ENCODE measurements at places on chromosomes 6 and 20.

- no peak for DNase-seq
Measured at GRCh38 chr6:20071998-20072397, 140.3 kb downstream of the MBOAT1 start.

DNA sequence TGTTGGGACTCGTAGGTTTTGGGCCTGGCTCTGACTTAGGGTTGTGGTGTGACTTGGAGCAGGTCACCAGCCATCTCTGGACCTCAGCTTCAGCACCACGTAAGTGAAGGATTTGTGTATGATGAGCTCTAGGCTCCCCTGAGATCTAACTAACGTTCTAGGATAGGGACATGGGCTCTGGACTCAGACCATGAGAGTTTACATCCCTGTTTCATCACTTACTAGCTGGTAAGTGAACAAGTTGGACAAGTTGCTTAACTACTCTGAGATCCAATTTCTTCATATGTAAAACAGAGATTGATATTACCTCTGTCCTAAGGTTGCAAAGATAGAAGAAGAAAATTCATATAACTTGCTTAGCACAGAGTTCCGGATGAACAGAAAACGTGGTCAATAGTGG is 20.3 kb upstream of the PNPLA1 start:
- no peak for DNase-seq

- DNase-seq = no peak
Measured at GRCh38 chr6:100633096-100633777, 168.5 kb upstream of the SIM1 start.

- no peak for DNase-seq
Measured at GRCh38 chr20:52992632-52993031, 20.5 kb downstream of the TSHZ2 start.

DNA sequence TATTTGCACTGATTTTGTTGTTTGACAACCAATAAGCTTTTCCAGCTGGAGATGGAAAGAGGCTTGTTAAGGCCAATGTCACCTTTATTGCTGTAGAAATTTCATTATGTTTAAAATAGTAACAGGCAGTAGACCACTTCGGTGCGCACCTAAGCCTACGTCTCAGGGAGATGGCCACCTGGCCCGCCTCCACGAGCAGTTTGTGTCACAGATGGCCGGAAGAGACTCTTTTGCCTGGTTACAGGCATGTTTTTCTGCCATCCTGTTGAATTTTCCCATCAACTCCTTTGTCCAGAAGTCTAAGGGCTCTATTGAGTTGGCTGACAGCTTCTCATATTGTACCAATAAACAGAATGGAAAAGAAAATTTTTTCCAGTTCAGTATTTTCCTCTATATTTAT is 51.0 kb downstream of the SLC9A8 start:
- no peak for DNase-seq

DNA sequence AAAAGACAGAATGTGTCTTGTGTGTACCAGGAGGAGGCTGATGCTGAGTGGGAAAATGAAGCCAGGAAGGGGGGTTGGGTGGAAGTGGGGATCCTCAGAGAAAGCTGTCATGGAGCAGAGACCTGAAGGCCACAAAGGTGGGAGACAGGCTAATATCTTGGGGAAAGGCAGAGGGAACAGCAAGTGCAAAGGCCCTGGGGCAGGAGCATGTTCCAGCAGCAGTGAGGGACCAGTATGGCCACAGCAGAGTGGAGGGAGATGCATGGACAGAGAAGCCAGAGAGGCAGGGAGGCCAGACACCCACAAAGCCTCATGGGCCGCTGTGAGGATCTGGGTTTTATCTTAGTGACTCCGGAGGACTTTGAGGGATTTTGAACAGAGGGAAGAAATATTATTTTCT is 254.2 kb upstream of the SULF2 start:
- no peak for DNase-seq

GRCh38 chr6:141335477-141336273 is 797.0 kb upstream of the GJE1 start:
- no peak for DNase-seq

DNA sequence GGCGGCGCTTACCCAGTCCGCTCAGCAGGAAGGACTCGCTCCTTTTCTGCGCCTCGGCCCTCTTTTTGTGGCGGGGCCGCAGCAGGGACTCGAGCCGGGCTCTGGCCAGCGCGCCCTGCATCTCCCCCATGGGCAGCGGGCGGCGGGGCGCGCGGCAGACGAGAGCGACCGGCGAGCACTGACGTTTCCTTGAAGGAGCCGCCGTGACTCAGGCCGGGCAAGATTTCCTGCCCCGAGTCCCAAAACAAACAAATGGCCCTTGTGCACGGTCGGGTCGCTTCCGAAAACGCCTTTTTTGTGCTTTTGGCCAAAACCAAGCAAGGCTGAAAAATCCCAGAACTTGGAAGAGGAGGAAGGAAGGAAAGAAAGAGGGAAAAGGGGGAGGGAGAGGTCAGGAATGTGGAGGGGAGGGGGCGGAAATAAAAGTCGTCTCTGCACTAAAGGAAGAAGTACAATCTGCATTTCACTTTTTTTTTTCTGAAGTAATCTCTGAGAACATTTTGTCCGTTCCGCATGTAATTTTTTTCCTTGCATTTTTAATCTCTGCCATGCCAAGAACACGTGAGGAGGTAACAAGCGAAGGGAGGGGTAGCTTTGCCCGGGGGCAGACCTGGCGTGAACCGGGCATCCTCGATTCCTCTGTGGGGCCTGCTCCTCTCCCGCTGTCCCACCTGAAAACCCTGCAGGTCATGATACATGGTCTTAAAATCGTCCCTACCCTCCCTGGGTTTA is 123.3 kb upstream of the SLC2A12 start:
- peak; percentile 90 for DNase-seq

- DNase-seq = no peak
Measured at GRCh38 chr20:63457737-63458136, 14.7 kb downstream of the KCNQ2 start.

GRCh38 chr6:113971741-113972140 is 793 bp upstream of the HDAC2 start:
- no peak for DNase-seq

DNA sequence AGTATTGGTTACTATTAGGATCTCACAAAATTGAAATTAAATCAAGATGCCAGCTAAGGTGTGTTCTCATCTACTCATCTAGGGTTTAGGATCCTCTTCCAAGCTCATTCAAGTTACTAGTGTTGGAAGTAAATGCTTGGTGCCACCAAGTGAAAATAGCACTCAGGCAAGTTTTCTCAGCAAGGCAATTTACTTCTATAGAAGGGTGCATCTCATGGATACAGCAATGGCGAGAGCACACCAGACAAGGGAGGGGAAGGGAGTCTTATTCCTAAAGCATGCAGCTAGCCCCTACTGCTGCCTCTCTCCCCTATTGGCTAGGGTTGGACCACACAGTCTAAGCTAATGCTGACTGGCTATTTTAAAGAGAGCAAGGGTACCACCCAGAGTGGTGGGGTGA is 23.0 kb upstream of the FAM8A1 start:
- DNase-seq = no peak

GRCh38 chr20:38197619-38198018 is 32.5 kb upstream of the TGM2 start:
- no peak for DNase-seq

DNA sequence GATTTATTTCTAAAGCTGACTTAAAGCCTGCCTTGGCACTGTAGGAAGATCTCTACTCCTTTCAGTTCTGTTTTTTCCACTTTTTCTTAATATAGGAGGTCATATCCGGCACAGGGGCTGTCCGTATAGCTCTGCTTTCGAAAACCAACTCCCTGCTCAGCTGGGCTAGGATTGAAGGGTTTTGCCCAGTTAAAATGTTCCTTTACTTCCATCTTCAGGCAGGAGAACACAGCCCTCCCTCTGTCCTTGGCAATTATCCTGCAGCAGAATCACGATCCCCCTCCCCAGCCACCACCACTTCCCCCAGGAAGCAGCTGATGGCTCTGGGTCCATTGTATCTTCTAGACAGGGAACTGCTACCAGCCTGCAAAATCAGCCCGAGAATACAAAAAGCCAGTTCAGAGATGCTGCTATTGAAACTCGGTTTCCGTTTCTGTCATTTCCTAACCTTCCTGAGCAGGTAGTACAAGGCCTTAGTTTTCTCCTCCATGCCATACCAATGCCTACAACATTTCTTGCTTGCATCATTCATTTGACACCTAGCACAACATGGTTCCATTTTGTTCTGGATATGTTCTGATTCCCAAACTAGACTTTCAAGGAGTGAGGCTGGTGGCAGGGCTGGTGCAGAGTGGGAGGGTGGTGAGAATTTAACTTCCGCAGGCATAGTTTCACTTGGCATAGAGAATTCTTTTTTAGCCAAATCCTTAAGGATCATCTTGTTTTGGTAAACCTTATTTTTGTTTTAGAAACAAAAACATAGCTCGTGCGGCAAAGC is 53.9 kb downstream of the FAM50B start:
- DNase-seq = no peak

DNA sequence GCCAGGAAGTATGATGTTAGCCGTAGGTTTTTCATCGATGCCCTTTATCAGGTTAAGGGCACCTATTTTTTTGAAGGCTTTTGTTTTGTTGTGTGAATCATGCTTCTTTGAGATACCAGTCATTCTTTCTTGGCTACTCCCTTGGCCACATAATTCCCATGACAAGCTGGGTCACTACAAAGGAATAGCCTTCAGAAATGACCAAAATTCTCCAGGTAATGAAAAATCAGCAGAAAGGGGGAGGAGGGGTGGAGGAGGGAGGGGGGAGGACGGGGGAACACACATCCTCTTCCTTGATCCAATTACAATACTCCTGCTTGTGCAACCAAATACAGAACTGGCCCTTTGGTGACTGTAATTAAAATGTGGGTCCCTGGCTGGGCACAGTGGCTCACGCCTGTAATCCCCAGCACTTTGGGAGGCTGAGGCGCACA is 21.7 kb upstream of the TGM2 start:
- DNase-seq = no peak

DNA sequence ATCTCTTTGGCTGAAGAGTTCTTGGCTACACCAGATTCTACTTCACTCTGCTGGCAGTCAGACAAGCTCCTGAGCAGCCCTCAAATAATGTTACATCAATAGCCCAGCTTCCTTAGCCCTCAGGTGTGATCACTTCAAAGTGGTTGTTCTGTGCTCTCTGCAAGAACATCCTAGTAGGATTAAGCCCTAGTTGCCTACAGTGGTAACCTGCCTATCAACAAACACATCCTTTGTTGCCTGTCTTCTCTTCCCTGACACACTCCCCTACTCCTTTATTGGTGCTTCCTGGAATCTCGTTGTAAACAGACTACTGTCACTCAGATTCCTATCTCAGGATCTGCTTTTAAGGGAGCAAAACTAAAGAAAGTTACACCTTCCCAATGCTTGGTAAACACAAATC is 45.1 kb upstream of the TASP1 start:
- no peak for DNase-seq

- DNase-seq = no peak
Measured at GRCh38 chr20:23200914-23201313, 114.8 kb upstream of the CD93 start.

DNA sequence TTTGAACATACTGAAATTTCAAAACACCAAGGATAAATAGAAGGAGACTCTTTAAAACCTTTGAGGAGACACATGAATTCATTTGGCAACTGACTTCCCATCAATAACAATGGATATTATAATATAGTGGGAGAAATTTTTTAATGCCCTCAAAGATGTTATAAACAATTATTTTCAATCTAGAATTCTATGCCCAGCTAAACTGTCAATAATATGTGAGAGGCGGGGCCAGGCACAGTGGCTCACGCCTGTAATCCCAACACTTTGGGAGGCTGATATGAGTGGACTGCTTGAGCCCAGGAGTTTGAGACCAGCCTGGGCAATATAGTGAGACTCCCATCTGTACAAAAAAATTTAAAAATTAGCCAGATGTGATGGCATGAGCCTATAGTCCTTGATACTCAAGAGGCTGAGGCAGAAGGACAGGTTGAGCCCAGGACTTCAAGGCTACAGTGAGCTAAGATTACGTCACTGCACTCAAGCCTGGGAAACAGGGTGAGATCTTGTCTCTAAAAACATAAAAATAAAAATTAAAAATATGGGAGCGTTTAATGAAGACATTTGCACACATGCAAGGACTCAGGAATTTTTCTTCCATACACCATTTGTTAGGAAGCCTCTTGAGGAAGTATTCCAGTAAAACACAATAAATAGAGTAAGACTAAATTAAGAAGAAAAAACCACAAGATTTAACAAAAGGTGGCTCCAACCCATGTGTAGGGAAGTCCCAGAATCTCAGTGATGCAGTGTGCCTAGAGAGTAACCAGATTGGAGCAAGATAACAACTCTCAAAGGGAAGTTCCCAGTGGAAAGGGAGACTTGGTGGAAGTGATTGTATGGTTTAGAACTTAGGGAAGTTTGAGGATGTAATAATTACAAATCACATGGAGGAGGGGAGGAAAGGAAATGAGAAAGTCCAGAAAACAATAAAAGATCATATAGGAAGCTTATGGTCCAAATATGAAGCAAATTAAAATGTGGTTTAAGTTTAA is 26.3 kb upstream of the ETV7 start:
- DNase-seq = no peak

GRCh38 chr6:101195588-101195987 is 197.9 kb upstream of the GRIK2 start:
- no peak for DNase-seq

DNA sequence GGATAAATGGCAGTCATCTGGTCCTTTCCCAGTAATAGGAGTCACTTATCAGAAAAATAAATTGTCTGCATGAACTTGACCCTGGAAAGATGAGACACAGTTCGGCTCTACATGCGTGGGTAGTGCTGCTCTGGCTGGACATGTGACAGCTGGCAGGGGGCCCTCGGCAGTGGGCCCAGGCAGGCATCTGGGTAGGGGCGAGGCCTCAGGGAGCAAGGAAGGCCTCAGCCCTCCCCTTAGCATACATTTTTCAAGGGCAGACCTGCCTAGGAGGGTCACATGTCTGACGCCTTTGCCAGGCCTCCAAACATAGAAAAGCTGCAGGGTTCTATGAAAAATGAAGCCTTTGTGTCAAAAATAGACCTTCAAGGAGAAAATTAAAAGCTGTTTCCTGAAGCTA is 12.8 kb upstream of the ILRUN start:
- peak; percentile 80 for DNase-seq

DNA sequence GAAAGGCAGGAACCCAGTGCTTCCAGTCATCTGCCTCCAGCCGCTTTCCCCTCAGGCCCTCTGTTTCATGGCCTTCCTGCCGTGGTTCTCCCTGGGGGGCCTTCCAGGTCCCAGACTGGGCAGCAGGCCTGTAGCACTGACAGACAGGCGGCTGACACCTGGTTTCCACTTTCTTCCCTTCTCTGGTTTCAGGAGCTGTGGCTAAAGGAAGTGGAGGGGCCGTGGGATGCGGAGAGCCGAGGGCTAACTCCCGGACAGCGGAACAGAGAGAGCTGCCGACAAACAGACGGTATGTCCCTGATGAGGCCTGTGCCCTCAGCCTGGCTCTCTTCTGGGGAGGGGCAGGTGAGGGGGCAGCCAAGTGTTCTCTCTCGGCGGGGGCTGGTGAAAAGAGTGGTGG is 12.5 kb downstream of the LRRC73 start:
- DNase-seq = no peak

GRCh38 chr6:160447350-160447749 is 99.2 kb downstream of the SLC22A3 start:
- no peak for DNase-seq

DNA sequence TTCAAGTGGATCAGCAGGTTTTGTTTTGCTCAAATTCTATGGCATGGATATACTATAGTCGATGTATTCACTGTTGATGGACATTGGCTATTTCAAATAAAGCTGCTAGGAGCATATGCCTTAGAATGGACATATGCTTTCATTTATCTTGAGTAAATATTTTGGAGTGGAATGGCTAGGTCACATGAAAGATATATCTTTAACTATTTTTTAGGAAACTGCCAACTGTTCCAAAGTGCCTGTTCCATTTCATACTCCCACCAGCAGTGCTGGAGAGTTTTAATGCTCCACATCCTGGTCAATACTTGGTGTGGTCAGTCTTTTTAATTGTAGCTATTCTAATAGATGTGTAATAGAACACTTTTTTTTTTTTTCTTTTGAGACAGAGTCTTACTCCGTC is 81.1 kb upstream of the PIM1 start:
- no peak for DNase-seq
